ENCODE measurements at places on chromosomes 6 and 20.
A peak's percentile ranks its signal among the peaks of the same experiment; 100 is the strongest.

GRCh38 chr20:45016089-45016671 is 49.9 kb downstream of the STK4 start:
- DNase-seq: no peak

GRCh38 chr6:158631678-158632537 is 12.6 kb downstream of the DYNLT1 start:
- DNase-seq: no peak

DNA sequence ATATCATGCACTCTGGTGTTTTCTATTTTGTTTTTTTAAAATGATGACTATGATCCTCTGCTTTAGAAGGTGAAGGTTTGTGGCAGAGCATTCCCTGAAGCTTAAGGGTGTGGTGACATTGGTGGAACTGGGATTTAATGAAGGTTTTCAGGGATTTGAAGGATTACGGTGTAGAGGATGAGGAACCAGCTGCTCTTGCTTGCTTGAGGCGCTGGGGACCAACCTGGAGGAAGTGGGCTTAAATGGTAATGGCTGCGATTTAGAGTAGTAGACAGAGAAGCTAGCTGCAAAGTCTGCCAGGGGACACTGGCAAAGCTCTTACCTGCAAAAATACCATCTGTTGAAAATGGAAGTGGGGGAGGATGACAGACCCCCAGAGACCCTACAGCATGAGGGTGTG is 241.8 kb downstream of the CLIC5 start:
- no peak for DNase-seq

GRCh38 chr6:63426844-63427243 is 107.1 kb upstream of the LGSN start:
- no peak for DNase-seq

GRCh38 chr20:2687514-2687913 is 5.1 kb upstream of the EBF4 start:
- no peak for DNase-seq

GRCh38 chr20:33664085-33664761 is 2.1 kb downstream of the C20orf144 start:
- DNase-seq: no peak

GRCh38 chr6:152815230-152815872 is 64.8 kb downstream of the VIP start:
- no peak for DNase-seq

- DNase-seq: no peak
Observed at GRCh38 chr6:159090530-159091480, 46.0 kb upstream of the TAGAP start.

GRCh38 chr6:106448000-106448426 is 87.5 kb downstream of the CRYBG1 start:
- DNase-seq: no peak

GRCh38 chr6:136085370-136086115 is 164.6 kb downstream of the MTFR2 start:
- no peak for DNase-seq

DNA sequence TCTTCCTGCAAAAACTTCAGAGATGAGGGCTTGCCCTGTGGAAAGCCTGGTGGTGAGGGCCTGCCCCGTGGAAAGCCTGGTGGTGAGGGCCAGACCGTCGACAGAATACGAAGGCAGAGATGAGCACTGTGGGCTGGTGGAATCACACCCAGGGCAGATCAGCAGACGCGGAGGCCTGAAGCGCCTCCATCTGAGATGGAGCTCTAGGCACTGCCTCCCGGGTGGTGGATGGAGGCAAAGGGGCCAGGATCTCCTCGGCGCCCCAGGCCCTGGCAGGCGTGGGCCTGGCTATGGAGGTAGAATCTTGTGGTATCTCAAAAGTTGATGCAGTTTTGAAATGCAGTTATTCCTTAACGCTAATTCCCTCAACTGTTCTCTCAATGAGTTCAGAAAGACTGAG is 104.8 kb downstream of the PSMB1 start:
- no peak for DNase-seq

DNA sequence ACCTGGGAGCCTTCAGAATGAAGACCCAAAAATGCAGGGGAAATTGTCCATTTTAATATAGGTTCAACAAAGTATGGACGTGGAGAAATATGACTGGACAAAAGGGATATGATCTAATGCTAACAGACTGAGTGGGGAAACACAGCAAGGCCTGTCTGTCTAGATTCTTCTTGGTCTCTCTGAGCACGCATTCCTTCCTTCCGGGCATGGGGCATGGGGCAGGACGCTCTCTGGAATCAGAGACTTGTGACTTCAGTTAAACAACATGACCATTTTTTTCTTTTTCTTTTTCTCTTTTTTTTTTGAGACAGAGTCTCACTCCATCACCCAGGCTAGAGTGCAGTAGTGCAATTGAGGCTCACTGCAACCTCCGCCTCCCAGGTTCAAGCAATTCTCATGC is 31.9 kb downstream of the ZBTB2 start:
- DNase-seq: no peak

- no peak for DNase-seq
Observed at GRCh38 chr6:46129291-46129628, 529 bp upstream of the ENPP4 start.

- no peak for DNase-seq
Observed at GRCh38 chr6:34795836-34796425, 4.0 kb downstream of the BLTP3A start.

DNA sequence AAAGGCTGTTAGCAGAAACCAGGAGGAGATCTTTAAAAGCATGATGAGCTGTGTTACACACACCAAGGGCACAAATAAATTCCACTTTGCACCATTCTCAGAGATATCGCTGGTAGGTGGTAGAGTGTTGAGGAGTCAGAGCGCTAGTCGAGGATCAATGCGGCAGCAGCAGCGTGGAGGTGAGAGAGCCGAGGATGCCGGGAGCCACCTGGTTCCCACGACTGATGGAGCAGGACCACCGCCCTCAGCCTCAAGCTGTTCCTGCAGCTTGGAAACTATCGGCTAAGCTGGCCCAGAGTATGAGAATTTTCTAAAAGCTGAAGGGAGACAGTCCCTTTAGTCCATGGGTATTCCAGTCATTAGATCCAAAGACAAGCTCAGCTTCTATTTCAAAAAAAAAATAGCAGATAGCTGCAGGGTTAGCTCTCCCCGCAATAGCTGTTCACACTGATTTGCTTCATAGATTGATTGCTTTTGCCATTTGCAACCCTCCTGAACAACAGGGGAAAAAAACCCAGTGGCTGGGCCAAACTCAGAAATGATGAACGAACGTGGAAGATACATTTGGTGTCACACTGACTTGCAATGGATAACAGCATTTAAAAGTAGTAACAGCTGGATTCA is 106.2 kb downstream of the LCA5 start:
- no peak for DNase-seq

GRCh38 chr6:168440520-168441433 is at the start of gene SMOC2:
Gene SMOC2 (plus strand): TSS chr6:168441184. CDS start chr6:168441371, 187 bp downstream.
- peak; percentile 69 for DNase-seq

GRCh38 chr6:107098436-107099307 is 16.6 kb downstream of the BEND3 start:
- DNase-seq: no peak

DNA sequence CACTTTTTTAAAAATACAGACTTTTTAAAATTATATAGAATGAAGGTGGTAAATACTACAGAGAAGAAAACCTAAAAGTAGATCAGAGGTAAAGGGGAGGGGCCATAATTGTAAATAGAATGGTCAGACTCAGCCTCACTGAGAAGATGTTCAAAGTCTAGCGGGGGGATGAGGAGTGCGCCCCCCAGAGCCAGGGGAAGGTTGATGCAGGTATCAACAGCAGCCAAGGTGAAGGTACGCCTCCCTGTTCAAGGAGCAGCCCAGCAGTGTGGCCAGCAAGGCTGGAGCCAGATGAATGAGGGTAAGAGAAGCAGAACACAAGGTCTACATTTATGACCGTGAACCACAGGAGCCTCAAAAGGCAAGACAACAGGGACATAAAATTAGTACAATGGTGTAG is 204.1 kb downstream of the PTPRT start:
- no peak for DNase-seq

- DNase-seq: no peak
Observed at GRCh38 chr20:25148181-25148981, 47.1 kb upstream of the ENTPD6 start.

DNA sequence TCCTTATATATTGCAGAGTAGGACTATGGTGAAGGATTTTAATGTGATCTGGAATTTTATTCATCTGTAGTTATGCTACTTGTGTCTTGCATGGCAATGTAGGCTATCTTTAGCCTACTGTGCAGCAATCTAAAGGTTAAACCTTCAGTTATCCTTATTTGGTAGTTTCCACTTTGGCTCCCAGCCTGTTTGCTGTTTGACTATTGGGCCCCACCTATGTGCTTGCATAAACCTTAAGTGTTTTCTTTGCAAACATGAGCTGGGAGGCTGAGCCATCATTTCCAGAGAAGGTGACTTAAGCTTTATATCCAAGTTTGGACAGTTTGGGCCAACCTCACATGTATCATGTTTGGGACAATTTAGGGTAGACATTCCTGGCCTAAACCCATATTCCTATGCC is 537.5 kb downstream of the BTBD3 start:
- no peak for DNase-seq

DNA sequence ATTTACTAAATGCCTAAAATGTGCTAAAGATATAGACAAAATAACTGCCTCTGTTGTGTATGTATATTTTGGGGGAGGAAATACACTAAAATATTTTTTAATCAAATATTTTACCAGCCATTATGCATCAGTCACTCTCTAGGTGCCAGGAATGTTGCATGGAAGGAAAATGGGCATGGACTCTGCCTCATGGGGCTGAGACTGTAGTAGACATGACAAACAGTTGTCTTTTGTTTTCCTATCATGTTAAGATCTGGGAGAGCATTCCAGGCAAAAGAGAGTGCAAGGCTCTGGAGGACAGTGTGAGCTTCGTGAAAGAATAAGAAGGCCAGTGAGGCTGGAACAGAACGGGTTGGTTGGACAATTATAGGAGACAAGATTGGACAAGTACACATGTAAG is 26.5 kb downstream of the HLA-DOB start:
- no peak for DNase-seq

DNA sequence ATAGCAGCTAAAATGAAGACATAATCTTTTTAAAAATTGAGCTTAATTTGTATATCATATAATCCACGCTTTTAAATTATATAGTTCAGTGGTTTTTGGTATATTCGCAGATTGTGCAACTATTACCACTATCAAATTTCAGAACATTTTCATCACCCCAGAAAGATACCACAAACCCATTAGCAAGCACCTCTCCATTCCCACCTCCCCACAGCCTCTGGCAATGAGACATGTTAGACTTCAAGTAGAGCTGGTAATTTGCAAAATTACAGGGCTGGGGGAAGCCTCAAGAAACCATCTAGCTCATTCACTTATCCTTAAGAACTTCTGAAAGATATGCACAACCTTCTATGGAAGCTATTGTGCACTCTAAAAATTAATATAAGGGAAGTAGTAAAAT is 37.2 kb downstream of the TRMT6 start:
- no peak for DNase-seq

DNA sequence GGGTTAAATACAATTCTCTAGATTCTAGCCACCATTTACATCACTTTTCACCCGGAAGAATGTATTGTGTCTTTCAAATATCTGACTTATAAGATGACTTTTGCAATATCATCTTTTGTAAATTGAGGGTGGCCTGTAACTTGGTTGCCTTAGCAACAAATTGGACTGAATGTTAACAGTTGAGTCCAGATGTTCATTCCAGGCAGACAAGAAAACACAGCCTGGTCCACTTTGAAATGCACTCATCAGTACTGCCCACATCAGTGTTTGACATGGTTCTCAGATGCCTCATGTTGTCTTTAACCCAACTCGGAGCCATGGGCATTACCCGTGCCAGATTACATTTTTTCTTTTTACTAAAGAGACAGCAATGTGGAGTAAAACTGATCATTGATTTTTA is 781.6 kb upstream of the CHD6 start:
- DNase-seq: no peak

DNA sequence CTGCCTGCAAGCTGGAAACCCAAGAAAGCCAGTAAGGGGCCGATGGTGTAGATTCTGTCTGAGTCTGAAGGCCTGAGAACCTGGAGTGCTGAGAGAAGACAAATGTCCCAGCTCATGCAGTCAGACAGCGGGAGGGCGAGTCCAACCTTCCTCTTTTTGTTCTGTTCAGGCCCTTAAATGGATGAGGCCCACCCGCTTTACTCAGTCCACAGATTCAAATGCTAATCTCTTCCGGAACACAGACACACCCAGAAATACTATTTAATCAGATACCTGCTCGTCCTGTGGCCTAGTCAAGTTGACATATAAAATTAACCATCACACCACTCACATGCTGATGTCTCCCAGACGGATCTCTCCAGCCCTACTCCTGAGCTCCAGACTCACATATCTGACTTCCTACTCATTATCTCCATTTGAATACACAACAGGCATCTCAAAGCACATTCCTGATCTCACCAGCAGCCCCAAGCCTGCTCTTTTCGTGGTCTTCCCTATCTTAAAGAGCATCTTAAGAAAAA is 26.7 kb upstream of the SRC start:
- no peak for DNase-seq

GRCh38 chr20:46351357-46352058 is 43.2 kb upstream of the CDH22 start:
- DNase-seq: no peak

DNA sequence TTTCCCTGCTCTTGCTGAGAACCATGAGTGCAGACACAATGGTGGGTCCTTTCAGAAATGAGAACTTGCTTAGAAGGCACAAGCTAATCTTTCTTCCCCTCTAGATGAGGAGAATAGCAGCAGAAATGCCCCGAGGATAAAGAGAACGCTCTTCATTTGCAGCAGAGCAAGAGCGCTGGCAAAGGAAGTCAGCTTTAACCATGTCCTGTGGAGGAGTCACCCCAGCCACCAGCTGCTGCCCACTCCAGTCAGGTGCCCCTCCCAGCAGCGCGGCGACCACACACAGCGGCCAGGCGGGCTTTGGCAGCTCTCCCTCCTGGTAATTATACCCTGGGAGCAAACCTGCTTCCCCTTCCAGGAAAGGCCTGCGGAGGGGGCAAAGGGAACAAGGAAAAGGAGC is 42.4 kb upstream of the EMILIN3 start:
- DNase-seq: peak; percentile 90

DNA sequence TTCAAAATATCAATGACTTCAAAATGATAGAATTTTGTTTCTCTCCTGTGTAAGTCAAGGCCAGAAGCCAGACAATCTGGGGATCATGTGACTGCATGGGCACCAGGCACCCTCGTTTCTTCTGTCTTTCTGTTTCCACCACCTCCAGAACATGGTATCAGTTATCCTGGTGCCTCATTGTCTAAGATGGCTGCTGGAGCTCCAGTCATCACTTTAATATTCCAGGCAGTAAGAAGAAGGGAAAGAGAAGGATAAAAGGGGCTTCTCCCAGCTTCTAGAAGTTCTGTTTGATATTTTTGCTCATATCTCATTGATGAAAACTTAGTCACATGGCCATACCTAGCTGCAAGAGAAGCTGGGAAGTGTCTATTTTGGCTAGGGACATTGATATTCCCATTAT is 25.7 kb downstream of the ZNF341 start:
- DNase-seq: no peak

GRCh38 chr6:167770291-167770955 is 56.3 kb upstream of the AFDN start:
- no peak for DNase-seq

GRCh38 chr20:63969838-63970713 is at the start of gene ZNF512B:
Gene ZNF512B (minus strand): TSS chr20:63969930. CDS start chr20:63967950, 1,980 bp downstream.
- peak; percentile 73 for DNase-seq

GRCh38 chr6:83518816-83519480 is 6.6 kb downstream of the PRSS35 start:
- no peak for DNase-seq

- peak; percentile 76 for DNase-seq
Observed at GRCh38 chr6:30396833-30397479, 52.0 kb downstream of the RPP21 start.

- peak; percentile 36 for DNase-seq
Observed at GRCh38 chr20:2752567-2753460, 47.6 kb downstream of the CPXM1 start.
